ENCODE measurements at places on chromosomes 7 and 10. TPM values are rescaled to one million over a fixed set of nuclear protein-coding genes. Genes with fewer than 3 reads are reported as not detected.

Gene GPR37
- 0.39 TPM for total RNA-seq

Gene FAM237B
- total RNA-seq: not detected

Gene SPAG6
- 0.36 TPM for total RNA-seq

Gene LRIT1
- not detected for total RNA-seq

Gene EEPD1
- total RNA-seq: 15.4 TPM

Gene PRPS1L1
- not detected for total RNA-seq

Gene SLC18A3
- total RNA-seq: not detected

Gene CYP3A5
- not detected for total RNA-seq

All from aorta (tissue), 5 donors.